ENCODE measurements at places on chromosomes 13 and 19.
A peak's percentile ranks its signal among the peaks of the same experiment; 100 is the strongest.

DNA sequence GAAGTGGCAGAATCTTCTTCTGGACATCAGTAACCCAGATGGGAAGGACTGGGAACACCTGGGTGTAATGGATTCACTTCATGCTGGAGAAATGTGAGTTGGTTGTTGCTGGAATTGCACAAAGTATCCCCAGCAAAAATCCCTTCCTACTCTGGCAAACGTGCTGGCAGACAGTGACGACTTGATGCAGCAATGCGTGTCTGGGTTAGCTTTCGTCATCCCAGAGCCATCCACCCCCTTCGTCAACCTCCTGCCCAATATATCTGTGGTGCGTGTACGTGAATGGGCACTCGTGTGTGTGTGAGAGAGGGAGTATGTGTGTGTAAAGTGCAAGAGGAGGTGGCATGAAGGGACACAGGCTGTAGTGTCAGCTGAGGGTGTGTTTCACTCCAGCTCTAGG, 70.9 kb downstream of the TM9SF2 start:
- no peak for DNase-seq

DNA sequence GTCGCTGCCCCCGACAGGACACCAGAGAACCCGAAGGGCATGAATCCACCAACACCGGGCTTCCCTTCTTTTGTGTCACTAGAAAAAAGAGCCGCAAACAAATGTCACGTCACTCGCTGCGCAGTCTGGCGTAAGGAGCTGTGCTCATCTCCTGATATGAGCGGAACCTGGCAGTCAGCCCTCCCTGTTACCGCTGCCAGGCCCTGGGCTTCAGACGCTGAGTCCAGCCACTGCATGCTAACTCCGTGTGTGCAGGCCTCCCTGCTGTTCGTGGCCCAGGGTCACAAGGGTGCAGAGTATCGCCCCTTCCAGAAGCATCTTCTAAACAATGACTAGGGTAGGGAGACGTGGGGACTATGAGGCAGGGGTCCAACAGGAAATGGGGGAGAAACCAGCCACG, 71.3 kb downstream of the SLC7A1 start:
- DNase-seq: no peak

GRCh38 chr13:51552027-51552426, 32.2 kb upstream of the WDFY2 start:
- no peak for DNase-seq

DNA sequence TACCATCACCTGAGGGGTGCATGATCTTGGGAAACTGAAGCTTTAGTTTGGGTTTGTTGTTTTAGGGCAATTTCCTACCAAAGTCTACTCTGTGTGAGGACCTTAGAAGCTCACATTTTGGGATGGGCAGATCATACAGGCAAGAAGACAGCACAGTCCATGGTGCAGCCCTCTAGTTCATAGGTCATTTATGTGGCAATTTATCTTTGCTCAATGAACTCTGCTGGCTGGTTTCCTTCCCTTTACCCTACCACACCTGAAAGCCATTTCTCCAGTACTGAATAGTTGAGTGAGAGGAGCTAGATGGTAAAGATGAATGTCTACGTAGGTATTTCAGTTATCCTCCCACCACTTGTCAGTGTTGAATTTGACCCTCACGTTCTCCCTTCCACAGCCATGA, 87.5 kb upstream of the KLF12 start:
- no peak for DNase-seq

- DNase-seq: no peak
These were observed 98.9 kb downstream of the UGGT2 start for GRCh38 chr13:95954266-95954665.

- DNase-seq: peak; percentile 58
These were observed 44.1 kb upstream of the RANBP3 start for GRCh38 chr19:6021878-6022569.

GRCh38 chr19:13159713-13160112, 9.5 kb downstream of the IER2 start:
- DNase-seq: no peak

DNA sequence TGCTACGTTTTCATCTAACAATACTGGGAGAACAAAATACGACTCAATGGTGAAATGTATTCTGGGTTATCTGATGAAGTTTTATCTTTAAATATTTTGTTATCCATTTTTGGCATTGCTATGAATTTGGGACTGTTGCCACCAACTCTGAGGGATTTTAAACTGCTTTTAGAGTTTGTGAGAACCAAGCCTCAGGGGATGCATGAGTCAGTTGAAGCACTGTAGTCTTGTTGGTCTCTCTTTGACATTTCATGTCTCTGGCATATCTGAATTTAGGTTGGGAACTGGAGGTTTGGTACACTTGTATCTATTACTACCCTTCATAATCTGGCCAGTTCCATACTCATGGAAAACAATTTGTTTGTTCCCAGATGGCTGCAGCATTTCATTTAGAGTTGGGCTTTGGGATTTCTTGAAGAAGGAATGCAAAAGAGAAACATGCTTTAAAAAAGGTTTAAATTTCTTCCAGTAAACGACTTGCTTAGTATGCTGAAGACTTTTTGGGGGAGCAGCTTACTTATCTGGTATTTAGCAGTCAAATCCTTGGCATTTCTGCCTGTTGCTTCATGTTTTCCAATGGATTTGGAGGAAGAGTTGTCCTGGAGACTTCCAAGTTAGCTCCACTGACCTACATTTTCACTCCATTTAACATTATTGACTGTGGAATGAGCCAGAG, 28.9 kb downstream of the ARHGEF7 start:
- no peak for DNase-seq

DNA sequence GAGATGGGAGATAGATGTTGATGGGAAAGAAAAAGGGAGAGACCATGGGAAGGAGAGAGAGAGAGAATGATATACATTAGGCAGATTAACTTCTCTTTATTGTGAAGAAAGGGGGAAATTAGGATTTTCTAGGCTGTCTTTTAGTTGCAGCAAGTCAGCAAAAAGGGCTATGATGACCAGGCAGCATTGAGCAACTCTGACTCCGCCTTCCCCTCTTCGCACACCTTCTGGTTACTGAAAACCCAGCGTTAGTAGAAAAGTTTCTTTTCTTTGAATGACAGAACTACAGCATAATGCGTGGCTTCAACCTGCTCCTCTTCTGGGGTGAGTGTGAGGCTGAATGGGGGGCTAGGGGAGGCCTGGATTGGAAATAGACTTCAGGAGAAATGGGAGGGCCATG, at the start of gene ADGRE1:
ADGRE1 (plus strand) TSS at position 264 of the 400 bp plus-strand sequence; CDS start at position 294, 30 bp downstream.
- DNase-seq: no peak

- no peak for DNase-seq
These were observed 503.0 kb downstream of the PCDH17 start for GRCh38 chr13:58134525-58134924.

DNA sequence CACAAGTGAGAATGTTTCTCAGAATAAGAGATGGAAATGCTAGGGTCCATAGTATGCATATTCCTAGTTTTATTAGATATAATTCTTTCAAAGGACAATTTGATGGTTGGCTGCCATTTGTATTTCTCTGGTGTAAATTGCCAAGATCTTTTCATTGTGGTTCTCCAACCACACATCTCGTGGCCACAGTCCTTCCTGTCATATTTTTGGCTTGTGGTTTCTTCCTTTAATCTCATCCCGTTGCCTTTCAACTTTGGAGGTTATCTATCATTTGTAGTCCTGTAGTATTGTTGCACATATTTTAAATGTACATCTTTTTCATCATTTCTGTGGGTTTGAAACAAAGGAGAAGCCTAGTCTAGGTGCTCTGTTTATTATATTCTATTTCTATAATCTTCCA, 61.2 kb downstream of the WASF3 start:
- no peak for DNase-seq

- DNase-seq: no peak
These were observed 182.0 kb upstream of the SERP2 start for GRCh38 chr13:44191504-44192171.

- DNase-seq: no peak
These were observed 131.1 kb upstream of the HTR2A start for GRCh38 chr13:47027780-47028437.

GRCh38 chr13:106597749-106598395, 29.9 kb upstream of the ARGLU1 start:
- no peak for DNase-seq

GRCh38 chr19:37986048-37986750, 79.2 kb downstream of the SIPA1L3 start:
- DNase-seq: no peak

GRCh38 chr13:47230155-47230554, 333.3 kb upstream of the HTR2A start:
- DNase-seq: no peak

DNA sequence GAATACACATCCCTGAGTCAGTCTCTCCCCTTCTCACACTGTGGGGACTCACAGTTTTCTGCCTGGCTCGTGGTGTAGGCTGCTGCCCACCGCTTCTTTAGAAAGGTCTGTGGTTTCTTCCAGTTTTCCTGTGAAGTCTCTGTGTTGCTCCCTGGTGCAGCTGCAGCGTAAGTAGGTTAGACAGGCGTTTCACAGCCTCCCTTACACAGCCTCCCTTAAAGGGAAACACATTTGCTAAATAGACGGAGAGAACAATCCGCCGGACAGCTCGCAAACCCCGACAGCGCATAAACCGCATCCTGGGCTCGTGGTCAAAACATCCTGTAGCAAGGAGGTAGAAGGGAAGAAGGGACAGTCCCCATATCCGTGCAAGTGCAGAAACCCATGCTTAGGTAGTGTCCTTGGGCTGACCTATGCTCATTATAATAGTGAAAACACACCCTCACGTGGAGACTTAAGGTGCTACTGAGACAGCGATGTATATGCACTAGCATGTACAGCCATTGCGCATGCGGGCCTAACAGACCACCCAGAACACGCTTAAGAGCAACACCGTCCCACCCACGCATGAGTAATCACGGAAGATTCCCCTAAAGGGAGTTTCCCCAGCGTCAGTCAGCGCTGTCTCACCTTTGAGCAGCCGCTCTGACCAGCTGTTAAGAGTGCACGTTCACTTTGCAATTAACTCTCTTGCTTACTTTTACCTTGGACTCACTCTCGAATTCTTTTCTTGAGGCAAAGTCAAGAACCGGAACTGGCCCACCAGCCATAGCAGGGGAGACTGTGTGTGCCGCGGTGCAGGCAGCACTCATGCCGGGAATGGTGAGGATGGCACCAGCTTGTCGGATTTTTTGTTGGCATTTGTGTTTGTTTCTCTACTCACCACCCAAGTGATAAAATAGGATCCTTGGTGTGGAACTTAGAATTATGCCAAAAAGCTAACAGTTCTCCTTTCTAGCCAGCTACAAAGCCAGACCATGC, 16.6 kb downstream of the SIGLEC8 start:
- peak; percentile 72 for DNase-seq

GRCh38 chr19:4206818-4207484, 22.4 kb upstream of the EBI3 start:
- DNase-seq: no peak

GRCh38 chr19:41691268-41691970, 3.3 kb upstream of the CEACAM7 start:
- DNase-seq: peak; percentile 66

DNA sequence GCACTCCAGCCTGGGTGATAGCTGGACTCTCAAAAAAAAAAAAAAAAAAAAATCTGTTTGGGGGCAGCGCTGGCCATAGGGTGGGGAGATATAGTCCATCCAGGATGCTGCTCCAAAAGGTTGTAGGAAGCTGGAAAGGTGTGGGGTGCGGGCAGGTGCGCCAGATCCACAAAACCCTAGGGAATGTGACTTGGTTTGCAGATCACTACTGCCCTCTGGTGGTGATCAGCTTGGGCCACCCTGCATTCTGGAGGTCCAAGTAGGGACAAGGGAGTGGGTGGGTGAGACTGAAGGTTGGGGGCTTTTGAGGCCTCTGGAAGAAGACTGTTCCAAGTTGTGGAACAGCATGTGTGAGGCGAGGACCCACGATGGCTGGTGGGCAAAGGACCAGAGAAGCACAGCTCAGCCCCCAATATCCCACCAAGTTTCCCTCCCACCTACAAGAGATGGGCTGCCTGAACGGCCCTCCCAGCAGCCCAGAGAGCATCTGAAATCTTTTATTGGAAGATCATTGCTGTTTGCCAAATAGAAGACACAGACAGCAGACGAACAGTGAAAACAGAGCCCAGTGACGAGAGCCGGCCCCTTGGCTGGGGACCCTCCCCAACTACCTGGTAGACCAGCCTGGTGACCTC, 10.4 kb upstream of the TYK2 start:
- DNase-seq: peak; percentile 80

DNA sequence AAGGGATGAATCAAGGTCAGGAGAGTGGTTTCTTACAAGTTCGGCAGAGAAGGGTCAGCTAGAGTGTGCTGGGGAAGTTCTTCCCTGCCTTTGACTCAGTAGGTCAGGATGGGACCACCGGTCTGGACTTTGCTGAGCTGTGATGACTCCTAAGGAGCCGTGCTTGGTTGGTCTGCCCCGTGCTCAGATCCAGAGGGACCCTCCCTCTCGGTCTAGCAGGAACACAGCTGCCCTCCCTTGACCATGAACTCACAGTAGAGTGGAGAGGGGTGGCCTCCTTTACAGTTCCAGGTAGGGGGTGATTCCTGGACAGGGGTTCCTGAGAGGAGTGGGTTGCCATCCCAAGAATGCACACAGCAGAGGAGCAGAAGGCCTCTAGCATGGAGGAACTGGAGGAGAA, 4.3 kb downstream of the RPS19 start:
- DNase-seq: no peak

All from stimulated activated effector memory CD8-positive, alpha-beta T cell treated with anti-CD3 and anti-CD28 coated beads, Interleukin-12 subunit alpha, Interleukin-12 subunit beta, amount 100 ng/mL, for 72 hours (primary cell).